ENCODE measurements at places on chromosomes 16 and 17. TPM values are rescaled to one million over a fixed set of nuclear protein-coding genes. Genes with fewer than 3 reads are reported as not detected.

- DNase-seq, result peak; percentile 81
These were observed 30.1 kb downstream of the CCL4 start for GRCh38 chr17:36133602-36134236.

DNA sequence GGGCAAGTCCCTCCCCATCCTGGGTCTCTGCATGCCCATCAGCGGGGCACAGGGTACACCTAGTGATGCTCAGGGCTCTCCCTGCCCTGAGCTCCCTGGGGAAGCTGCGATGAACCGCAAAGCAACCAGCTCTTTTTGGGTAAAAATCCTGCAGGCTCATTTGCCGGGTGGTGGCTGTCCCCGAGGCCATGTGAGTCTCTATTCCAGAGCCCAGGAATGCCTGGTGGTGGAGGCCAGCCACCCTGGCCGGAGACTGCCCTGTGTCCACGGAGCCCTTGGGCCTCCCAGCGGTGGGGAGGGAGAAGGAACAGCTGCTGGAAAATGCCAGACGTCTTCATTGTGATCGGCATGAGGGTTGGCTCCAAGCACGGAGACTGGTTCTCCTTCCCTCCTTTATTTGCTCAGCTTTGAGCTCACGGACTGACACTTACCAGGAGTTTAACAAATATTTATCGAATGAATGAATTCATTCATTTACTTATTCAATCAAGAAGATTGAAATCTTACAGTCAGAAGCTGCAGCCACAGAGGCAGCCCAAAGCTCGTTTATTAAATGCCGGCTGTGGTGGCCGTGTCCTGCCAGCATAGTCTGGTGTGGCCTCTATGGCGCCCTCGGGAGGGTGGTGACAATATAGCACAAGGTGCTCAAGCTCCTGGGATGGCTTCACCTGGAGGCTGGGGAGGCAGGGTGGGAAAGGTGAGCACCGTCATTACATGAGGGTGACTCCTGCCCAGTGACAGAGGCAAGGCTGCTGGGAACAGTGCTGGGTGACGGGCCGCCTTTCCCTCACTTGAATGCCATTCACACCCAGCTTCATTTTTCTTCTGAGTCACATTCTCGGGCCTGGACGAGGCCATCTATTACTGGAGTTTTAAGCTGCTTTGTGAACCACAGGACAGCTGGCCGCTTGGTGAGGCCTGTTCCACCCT lies 31.1 kb upstream of the JPH3 start:
- DNase-seq, result no peak

DNA sequence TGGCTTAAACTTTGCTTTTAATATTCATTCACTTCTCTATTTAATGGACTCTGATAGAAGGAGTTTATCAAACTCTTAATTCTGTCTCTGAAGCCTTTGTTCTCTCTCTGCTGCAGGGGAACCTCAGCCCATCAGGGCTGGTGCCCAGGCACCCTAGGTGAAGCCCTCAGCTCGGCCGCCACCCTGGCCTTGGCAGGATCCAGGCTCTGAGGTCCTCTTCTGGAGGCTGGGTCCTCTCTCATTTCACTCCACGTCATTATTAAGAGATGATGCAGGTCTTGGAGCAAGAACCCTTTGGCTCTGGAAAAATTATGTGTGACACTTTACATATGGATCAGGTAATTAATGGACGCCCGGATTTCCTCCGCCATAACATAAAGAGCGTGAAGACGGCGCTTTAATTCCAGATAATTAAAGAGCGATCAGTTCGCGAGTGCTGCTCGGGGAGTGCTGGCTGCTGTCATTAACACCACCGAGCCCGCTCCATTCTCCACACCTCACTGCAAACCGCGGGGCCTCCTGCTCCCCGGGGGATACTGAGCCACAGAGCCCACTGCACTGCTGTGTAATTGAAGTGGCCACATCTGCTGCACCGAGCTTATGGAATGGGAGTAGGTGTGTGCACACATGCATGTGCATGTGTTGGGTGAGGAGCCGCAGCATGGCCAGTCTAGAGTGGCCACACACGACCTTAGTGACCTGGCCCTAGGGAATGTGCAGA lies 259.4 kb upstream of the TNRC6C start:
- peak; percentile 88 for DNase-seq

DNA sequence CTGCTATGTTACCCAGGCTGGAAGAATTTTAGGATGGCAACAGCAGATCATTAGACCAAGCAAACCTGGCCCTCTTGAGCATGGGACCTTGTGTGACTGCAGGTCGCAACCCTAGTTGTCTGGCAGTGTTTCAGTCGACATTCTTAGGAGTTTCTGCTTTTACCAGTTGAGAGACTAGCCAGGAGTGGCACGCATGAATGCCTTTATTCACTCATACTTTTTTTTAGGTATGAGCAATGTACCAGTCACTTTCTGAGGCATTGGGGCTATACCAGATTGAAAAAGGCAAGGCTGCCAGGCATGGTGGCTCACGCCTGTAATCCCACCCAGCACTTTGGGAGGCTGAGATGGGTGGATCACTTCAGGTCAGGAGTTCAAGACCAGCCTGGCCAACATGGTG lies 28.2 kb upstream of the HAS3 start:
- DNase-seq, result no peak

KRT32 gene
- not detected for total RNA-seq

SLC16A13 gene
- 0.66 TPM for total RNA-seq

SLC47A2 gene
- total RNA-seq, result 2.4 TPM

ATP1B2 gene
- total RNA-seq, result 46.7 TPM

Data from spinal cord (tissue), 10 donors.